ENCODE measurements at places on chromosomes 7 and 10.

- DNase-seq: peak; percentile 79
These were observed 278.6 kb downstream of the ARHGAP12 start for GRCh38 chr10:31650010-31650409.

- no peak for DNase-seq
These were observed 3.9 kb downstream of the DLG5 start for GRCh38 chr10:77922566-77923179.

GRCh38 chr10:94366382-94366781, 3.6 kb upstream of the NOC3L start:
- no peak for DNase-seq

GRCh38 chr10:106660550-106660949, 504.0 kb downstream of the SORCS1 start:
- no peak for DNase-seq

DNA sequence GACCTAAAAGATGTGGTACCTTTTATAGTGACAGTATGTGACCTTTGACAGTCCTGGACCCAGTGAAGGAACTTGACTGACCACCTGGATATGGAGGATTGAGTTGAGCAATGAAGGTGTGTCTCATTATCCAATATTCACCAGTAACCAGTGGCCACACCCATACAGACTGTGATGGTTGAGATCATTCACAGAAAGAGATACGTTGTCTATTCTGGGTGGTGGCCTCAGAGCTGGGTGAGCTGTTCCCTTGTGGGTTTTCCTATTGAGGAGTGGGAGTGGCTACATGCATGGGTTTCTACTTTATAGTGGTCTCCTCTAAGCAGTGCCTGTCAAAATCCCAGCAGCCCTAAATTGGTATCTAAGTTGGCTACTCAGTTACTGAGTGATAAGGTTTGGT, 507.4 kb downstream of the SORCS3 start:
- no peak for DNase-seq

DNA sequence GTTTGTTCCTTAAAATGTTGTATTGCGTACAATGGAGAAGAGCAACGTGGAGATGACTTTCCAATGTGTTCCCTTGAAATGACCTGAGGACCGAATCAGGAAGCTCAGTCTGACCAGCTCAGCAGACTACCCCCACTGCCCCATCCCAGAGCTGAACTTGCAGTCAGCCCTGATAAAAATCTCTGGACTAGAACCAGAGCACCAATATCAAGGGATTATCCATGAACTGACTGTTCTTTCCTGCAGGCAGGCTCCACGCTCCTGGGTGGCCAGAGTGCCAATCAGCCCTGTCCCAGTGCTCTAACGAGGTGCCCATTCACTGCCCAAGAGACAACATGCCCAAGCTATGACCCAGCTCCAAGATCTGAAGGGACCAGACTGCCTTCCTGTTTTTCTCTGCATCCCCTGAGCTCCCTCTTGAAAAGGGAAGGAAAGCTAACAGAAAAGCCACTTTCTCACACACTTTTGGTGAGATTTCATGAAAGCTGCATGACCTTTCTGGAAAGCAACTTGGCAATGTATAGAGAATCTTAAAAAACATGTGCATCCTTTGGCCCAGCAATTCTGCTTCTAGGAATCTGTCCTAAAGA, 130.2 kb downstream of the KCNMA1 start:
- no peak for DNase-seq

- no peak for DNase-seq
These were observed 23.8 kb upstream of the AHR start for GRCh38 chr7:17274551-17275245.

DNA sequence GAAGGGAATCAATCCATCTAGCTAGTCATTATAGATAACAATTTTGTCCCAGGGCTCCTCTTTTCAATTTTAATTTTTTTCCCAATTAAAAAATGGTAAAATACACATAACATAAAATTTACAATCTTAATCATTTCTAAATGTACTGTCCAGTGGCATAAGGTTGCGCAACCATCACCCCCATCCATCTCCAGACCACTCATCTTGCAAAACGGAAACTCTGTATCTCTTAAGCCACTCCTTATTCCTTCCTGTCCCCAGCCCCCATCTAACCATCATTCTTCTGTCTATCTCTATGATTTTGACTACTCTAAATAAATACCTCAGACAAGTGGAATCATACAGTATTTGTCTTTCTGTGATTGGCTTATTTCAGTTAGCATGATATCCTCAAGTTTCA, 46.1 kb upstream of the RAB18 start:
- DNase-seq: no peak

All from eye (tissue), 1 donor.